Ammon's horn (tissue), 1 donor: ENCODE measurements at places on chromosomes 3 and 15.

DNA sequence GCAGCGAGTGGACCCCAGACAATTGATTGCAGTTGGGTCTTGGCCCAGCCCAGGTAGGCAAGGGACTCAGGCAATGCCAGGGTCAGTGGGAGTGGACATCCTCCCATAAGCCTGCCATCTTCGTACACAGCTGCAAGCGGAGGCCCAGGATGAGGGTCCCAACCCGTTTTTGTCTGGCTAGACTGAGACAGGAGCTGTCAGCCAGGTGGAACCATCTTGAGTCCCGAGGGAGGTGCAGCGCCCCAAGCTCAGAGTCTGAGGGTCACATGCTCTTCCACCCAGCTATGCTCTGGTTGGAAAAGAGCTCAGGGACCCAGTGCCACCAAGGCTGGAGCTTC lies 22.6 kb upstream of the IP6K2 start:
- no peak for DNase-seq

GRCh38 chr3:139182598-139182997 lies 137.9 kb upstream of the PRR23C start:
- no peak for DNase-seq

DNA sequence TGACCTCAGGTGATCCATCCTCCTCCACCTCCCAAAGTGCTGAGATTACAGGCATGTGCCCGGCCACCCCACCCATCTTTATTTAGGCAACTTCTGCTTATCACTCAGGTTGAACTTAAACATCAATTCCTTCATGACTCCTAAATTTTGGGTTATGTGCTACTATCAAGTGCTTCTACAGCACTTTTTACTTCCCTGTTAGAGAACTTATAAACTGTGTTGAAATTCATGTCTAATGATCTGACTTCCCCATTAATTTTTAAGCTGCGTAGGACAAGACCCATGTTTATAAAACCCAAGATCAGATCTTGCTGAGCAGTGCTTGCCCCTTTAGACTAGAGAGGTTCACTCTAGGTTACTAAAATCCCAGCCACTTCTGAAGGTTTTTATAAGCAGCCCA lies 266.2 kb upstream of the TPRG1 start:
- DNase-seq = no peak

GRCh38 chr3:20742903-20743552 lies 557.0 kb upstream of the SGO1 start:
- DNase-seq = no peak

DNA sequence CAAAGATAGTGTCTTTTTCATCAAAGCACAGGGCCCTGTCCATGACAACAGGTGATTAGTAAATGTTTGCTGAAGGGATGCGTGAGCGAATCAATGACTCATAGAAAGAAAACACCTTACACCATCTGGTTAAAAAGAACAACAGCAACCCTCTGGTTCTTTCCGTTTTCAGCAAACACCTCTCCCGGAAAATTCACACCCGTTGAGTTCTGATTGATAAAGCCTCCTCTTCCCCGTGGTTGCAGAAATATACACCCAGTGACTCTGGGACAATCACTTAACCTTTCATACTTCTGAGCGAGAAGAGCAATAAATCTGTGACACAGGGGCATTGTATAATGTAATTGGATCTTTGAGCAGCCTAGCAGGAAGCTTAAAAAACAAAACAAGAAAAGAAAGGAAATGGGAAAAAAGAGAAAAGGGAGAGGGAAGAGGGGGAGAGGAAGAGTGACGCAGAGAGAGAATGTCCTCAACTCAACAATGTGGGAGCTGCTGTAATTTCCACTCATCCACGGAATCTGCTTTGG lies 37.6 kb downstream of the ADAMTS9 start:
- no peak for DNase-seq

GRCh38 chr3:132279030-132279429 lies 38.2 kb upstream of the ACP3 start:
- DNase-seq = no peak

- DNase-seq = no peak
Observed at GRCh38 chr3:178352326-178353005, 183.8 kb upstream of the KCNMB2 start.

DNA sequence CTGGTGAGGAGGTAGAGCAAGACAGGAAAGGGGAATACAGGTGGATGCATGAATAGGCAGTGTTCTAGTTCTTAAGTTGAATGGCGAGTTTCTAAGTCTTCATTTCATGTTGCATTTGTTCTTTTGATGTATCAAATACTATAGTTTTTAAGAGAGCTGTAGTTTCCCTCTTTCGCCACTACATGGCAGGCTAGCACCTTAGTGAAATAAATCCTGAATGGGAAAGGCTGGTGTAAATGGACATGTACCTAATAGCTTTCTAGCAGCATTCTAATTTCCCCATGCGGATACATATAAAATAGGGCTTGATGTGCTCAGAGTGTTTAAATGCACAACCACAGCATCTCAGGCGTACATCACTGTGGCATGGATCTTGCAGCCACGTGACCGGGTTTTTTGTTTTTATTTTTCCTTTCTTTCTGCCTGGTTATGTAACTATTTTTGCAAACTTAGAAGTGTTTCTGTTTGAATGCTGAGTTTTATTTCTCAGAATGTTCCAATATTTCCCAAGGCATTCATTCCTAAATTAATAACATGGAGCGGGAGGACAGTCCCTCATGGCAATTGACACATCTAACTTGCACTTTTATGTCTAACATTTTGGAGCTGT lies 23.5 kb upstream of the CLN6 start:
- peak; percentile 87 for DNase-seq

- DNase-seq = no peak
Observed at GRCh38 chr3:901953-902778, 190.7 kb upstream of the CNTN6 start.

DNA sequence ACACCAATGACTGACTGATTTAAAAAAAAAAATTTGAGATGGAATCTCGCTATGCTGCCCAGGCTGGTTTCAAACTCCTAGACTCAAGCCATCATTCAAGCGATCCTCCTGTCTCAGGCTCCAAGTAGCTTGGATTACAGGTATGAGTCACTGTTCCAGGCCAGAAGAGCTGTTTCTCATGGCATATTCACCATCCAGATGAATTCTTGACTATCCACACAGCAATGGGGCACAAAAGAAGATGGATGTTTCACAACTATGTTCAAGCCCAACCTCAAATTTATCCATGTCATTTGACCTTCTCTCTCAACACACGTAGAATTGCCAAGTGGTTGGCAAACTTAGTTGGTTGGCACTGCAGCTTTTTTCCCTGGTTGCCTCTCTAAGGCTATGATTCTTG lies 40.6 kb downstream of the PRICKLE2 start:
- no peak for DNase-seq

- no peak for DNase-seq
Observed at GRCh38 chr15:49238342-49238741, 68.3 kb downstream of the GALK2 start.

DNA sequence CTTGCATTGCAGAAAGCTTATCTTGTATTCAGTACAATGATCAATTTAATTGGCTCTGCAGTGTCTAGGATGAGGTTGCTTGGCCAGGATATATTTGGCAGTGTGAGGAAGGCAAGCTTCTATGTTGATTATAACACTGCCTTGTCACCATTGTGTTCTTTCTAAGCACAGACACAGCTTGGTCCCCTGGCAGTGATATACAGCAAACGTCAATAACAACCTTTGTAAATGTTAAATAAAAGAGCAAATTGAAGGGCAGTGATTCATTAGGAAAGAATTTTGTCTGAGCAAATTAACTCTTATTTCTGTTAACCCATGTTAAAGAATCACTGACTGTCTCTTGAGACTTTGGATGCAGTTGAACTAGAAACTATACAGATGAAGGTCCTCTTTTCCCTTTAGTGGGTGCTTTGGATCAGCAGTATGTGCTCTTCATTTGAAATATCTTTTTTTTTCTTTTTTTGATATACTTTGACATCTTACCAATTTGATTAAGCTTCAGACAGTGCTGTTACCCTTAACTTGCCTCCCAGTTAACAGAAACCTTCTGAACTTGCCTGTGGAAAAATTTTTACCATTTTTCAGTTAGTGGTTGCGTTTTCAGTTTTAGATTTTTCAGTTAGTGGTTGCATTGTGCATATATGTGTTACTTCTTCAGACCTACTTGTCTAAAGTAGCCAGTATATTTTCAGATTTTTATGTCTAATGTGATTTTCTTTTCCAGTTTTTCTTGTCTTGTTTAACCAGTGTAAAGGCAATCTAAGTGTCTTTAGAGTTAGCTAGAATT lies 199.8 kb downstream of the TCF12 start:
- DNase-seq = peak; percentile 78

DNA sequence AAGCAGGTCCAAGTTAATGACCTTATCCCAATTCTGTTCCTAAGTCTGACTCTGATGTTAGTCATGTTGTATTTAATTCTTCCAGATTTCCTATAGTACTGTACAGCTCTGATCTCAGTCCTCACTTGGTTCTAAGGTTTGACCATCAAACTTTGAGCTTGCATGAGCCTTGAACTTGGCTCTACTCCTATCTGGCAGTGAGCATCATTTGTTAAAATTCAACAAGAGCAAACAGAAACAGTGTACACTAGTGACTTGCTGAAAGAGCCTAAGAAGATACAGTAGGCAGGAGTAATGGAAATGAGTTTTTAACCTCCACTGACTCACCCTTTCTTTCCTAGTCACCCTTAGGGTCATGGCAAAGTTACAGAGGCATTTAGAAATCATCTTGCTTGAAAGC lies 451.1 kb upstream of the TPRG1 start:
- no peak for DNase-seq

- DNase-seq = peak; percentile 66
Observed at GRCh38 chr15:80404057-80404760, at the start of gene ARNT2. ARNT2 (plus strand) TSS chr15:80404382; CDS start chr15:80404516, 134 bp downstream.

DNA sequence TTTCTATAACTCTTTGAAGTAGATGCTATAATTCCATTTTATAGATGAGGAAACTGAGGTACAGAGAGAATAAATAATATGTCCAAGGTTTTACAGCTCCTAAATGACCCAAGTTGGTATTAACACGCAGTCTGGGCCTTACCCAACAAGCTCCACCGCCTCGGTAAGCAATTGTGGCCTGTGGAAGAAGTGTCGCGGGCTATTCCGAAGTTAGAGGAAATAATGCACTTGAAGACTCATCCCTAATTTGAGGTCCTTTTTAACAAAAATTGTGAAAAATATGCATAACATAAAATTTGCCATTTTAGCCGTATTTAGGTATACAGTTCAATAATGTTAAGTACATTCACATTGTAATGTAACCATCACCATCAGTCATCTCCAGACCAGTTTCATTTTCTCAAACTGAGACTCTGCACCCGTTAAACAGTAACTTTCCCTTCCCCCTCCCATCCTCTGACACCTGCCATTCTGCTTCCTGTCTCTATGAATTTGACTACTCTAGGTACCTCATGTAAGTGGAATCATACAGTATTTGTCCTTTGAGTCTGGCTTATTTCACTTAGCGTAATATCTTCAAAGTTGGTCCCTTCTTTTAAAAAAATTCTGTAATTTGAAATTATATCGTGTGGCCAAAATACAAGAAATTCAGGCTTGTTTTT lies 18.2 kb downstream of the IDH3A start:
- DNase-seq = no peak
